Esophagus mucosa (tissue), 1 donor: ENCODE measurements at places on chromosomes 5 and 9. TPM values are rescaled to one million over a fixed set of nuclear protein-coding genes. Genes with fewer than 3 reads are reported as not detected.
A peak's percentile ranks its signal among the peaks of the same experiment; 100 is the strongest.

NR2F1-AS1 gene
- total RNA-seq, result 0.84 TPM

NEUROG1 gene
- total RNA-seq, result not detected

DNA sequence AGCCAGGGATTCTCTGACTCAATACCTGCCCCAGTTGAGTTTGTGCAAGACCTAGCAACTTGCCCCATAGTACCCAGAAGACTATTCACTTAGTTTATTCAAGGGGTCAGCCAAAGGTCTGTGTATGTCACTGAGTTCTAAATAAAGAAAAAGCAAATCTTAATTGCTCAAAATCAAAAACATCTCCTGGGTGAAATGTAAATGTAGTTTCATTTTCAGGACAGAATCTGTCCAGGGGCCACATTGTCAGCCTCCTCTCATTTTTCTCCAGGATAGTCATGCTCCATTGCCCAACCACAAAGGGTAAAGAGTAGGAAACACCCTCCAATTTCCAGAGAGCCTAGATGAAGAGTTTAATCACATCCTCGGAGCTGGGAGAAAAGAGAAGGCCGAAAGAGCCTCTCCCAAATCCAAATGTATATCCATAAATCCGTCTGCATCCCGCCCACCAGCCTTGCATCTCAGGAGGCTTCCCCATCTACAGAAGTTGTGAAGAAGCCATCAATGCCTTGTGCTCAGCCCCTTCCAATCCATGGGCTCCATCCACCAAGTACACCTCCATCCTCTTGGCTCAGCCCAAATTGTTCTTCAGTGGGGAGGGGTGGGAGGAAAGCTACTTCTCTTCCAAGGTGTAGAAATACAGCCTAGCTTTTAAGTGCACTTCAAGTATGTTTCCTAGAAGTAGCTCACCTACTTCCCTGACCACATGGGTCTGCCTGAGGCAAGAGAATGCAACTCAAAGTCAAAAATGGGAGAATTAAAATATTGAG, 26.9 kb downstream of the ADAM19 start:
- peak; percentile 89 for ATAC-seq

- ATAC-seq, result no peak
Measured at GRCh38 chr9:3660936-3661335, 135.1 kb upstream of the RFX3 start.
